ENCODE measurements at places on chromosomes 3 and 15. TPM values are rescaled to one million over a fixed set of nuclear protein-coding genes. Genes with fewer than 3 reads are reported as not detected.

- no peaks in the 10 kb centered on the region for H3K4me1 ChIP-seq
- DNase-seq: peak; percentile 28
- no peak overlapping the region for H3K27ac ChIP-seq
- H3K36me3 ChIP-seq: no peaks in the 10 kb centered on the region
Measured at GRCh38 chr15:58212909-58213526, 74.8 kb downstream of the AQP9 start.

DNA sequence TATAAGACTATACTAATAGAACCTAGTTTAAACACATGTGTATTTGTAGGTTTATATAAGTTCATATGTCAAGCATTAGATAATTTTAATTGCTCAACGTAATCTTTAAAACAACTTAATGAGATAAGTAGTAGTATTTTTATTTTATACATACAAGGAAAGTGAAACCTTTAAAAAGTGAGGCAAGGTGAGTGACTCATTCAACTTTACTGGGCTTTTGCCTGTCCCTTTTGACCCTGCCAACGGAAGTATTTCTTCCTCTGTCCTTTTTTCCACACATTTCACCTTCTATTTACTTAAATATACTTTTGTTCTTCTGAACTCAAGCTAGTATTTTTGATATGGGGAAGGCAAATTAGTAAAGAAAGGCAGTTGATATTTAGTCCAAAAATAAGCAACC, 78.5 kb downstream of the KBTBD8 start:
- no peaks in the 10 kb centered on the region for H3K4me1 ChIP-seq
- no peak overlapping the region for H3K27ac ChIP-seq
- no peak for DNase-seq
- no peaks in the 10 kb centered on the region for H3K27me3 ChIP-seq
- H3K36me3 ChIP-seq: no peaks in the 10 kb centered on the region
- no peak overlapping the region for H3K4me3 ChIP-seq

- H3K4me1 ChIP-seq: no peaks in the 10 kb centered on the region
- no peak for DNase-seq
- no peaks in the 10 kb centered on the region for H3K27me3 ChIP-seq
- H3K36me3 ChIP-seq: no peaks in the 10 kb centered on the region
Measured at GRCh38 chr3:89364314-89364713, 256.9 kb downstream of the EPHA3 start.

DNA sequence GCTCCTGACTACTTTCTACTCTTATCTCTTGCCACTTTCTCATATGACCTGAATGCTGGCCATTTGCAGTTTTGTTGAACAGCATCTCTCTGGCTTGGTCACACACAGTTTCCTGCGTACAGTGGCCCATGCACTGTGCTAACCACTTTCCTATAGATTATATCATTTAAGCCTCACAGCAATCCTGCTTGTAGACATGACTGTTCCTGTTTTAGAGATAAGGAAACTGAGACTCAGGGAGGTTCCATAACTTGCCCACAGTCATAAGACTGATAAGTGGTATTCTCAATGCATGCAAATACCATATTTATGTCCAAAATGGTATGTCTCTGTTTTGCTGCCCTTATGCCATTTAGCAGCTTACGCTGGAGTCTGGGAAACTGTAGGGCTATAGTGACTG, 229.5 kb downstream of the NR1D2 start:
- H3K4me3 ChIP-seq: no peak overlapping the region
- no peaks in the 10 kb centered on the region for H3K4me1 ChIP-seq
- no peaks in the 10 kb centered on the region for H3K36me3 ChIP-seq
- no peaks in the 10 kb centered on the region for H3K27me3 ChIP-seq
- H3K27ac ChIP-seq: no peak overlapping the region
- DNase-seq: no peak

- DNase-seq: no peak
- no peaks in the 10 kb centered on the region for H3K27me3 ChIP-seq
- H3K4me3 ChIP-seq: no peak overlapping the region
Measured at GRCh38 chr3:178718995-178719635, 182.9 kb downstream of the KCNMB2 start.

- DNase-seq: no peak
- H3K4me1 ChIP-seq: no peaks in the 10 kb centered on the region
- no peak overlapping the region for H3K27ac ChIP-seq
Measured at GRCh38 chr3:46029953-46030543, 2.8 kb upstream of the XCR1 start.

- DNase-seq: no peak
- no peaks in the 10 kb centered on the region for H3K4me1 ChIP-seq
- no peak overlapping the region for H3K4me3 ChIP-seq
- no peak overlapping the region for H3K27ac ChIP-seq
Measured at GRCh38 chr15:72503147-72503546, 29.0 kb downstream of the ARIH1 start.

Gene TMOD2
- 5.9 TPM for total RNA-seq

Gene NMNAT3
- total RNA-seq: 23.9 TPM

- H3K36me3 ChIP-seq: no peaks in the 10 kb centered on the region
- H3K4me3 ChIP-seq: no peak overlapping the region
- H3K4me1 ChIP-seq: no peaks in the 10 kb centered on the region
- no peak overlapping the region for H3K27ac ChIP-seq
Measured at GRCh38 chr15:35256141-35256540, 171.0 kb upstream of the NANOGP8 start.

- no peak overlapping the region for H3K27ac ChIP-seq
- no peak overlapping the region for H3K4me3 ChIP-seq
- H3K4me1 ChIP-seq: no peaks in the 10 kb centered on the region
- no peaks in the 10 kb centered on the region for H3K27me3 ChIP-seq
- DNase-seq: no peak
Measured at GRCh38 chr15:33282226-33283020, 28.3 kb upstream of the RYR3 start.

Gene RPS27L
- 46.6 TPM for total RNA-seq

DNA sequence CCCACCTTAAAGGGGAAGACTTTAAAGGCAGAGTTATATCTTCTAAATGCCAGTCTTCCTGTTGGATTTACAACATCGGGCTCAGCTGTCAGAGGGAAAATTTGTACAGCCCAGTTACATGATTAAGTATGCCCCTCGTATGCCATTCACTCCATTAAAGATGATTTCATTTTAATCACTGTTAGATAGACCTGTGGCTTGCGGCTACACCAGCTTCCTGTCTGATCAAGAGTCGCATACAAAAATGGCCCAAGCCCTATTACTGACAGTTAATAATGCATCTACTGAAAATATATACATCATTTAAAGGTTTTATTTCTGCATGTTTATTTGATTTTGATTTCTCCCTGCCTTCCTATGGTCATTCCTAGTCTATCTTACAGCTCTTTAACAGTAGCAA, 7.1 kb downstream of the EIF4E3 start:
- H3K4me3 ChIP-seq: no peak overlapping the region
- no peak for DNase-seq
- no peaks in the 10 kb centered on the region for H3K27me3 ChIP-seq
- H3K36me3 ChIP-seq: no peaks in the 10 kb centered on the region
- no peaks in the 10 kb centered on the region for H3K4me1 ChIP-seq

Gene CYP8B1
- total RNA-seq: not detected

GRCh38 chr15:96356494-96357455, 26.3 kb downstream of the NR2F2 start:
- H3K4me1 ChIP-seq: peaks cover 35% of the 10 kb centered on the region
- no peaks in the 10 kb centered on the region for H3K36me3 ChIP-seq
- DNase-seq: peak; percentile 88
- peak overlapping the region; percentile 97 for H3K27ac ChIP-seq
- H3K27me3 ChIP-seq: no peaks in the 10 kb centered on the region
- H3K4me3 ChIP-seq: peak overlapping the region; percentile 68

Gene MST1R
- total RNA-seq: 7.6 TPM

DNA sequence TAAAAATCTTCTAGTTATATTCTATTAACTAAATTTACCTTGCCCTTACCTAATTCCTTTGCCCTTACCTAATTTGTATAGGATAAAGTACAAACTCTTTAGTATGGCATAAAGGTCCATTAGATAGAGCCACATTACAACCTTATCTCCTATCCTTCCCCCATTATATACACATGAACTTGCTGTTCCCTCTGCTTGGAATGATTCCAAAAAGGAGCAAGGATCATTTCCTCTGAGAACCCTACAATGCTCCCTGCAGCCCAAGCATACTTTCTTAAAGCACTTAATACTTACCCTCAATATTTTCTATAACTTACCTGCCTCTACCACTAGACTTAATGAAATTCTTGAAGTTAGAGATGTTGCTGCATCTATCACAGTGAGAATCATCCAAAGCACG, 118.9 kb upstream of the CCDC54 start:
- H3K27ac ChIP-seq: peak overlapping the region; percentile 76
- peaks cover 46% of the 10 kb centered on the region for H3K4me1 ChIP-seq
- H3K36me3 ChIP-seq: no peaks in the 10 kb centered on the region
- H3K27me3 ChIP-seq: no peaks in the 10 kb centered on the region

- DNase-seq: no peak
- H3K4me1 ChIP-seq: peaks cover 19% of the 10 kb centered on the region
- H3K36me3 ChIP-seq: no peaks in the 10 kb centered on the region
- peak overlapping the region; percentile 95 for H3K27ac ChIP-seq
- peak overlapping the region; percentile 92 for H3K4me3 ChIP-seq
- H3K27me3 ChIP-seq: no peaks in the 10 kb centered on the region
Measured at GRCh38 chr15:58770519-58770856, 614 bp upstream of the MINDY2 start.

Gene RBMS3
- total RNA-seq: 19.7 TPM

DNA sequence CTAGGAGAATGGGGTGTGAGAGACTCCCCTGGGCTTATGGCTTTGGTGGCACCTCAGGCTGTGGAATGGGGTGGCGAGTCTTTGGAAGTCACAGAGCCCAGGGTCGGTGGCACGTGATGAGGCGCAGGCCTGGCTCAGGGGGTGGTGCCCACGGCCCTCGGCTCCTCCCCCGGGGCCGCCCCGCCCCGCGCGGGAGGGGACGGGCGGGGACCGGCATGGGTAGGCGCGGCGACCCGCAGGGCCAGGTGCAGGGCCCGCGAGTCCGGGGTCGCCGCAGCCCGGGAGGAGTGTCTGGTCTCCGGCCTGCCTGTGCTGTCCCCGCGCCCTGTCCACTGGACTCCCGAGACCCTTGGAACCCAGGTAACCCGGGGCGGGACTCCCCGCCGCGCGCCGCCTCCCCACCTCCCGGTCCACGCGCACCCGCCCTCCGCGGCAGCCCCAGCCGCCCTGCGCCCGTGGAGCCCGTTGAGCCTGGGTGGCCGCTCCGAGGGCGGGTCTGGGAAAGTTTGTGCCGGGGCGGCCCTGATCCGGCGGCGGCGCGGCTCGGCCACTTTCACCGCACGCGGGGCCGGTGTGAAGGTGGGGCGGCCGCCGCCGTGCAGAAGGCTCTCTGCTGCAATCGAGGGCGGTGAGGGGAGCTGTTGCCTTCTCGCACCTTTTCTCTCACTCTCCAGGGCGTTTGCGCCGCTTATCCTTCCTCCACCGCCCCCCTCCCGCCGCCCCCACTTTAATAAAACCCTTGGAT, at the start of gene PAQR5:
Gene PAQR5 (plus strand): TSS at position 216 of the 745 bp plus-strand sequence. CDS start 61,169 bp downstream, outside the sequence.
- peak within 1 kb of the TSS; percentile 50 for H3K4me3 ChIP-seq
- no peaks in the 10 kb centered on the region for H3K36me3 ChIP-seq
- no peak within 1 kb of the TSS for H3K27ac ChIP-seq

GRCh38 chr15:74383695-74384565, 16.5 kb upstream of the CYP11A1 start:
- H3K4me3 ChIP-seq: no peak overlapping the region
- no peaks in the 10 kb centered on the region for H3K27me3 ChIP-seq
- H3K27ac ChIP-seq: no peak overlapping the region
- no peaks in the 10 kb centered on the region for H3K36me3 ChIP-seq
- DNase-seq: no peak

Gene LRRN1
- total RNA-seq: 51.3 TPM

DNA sequence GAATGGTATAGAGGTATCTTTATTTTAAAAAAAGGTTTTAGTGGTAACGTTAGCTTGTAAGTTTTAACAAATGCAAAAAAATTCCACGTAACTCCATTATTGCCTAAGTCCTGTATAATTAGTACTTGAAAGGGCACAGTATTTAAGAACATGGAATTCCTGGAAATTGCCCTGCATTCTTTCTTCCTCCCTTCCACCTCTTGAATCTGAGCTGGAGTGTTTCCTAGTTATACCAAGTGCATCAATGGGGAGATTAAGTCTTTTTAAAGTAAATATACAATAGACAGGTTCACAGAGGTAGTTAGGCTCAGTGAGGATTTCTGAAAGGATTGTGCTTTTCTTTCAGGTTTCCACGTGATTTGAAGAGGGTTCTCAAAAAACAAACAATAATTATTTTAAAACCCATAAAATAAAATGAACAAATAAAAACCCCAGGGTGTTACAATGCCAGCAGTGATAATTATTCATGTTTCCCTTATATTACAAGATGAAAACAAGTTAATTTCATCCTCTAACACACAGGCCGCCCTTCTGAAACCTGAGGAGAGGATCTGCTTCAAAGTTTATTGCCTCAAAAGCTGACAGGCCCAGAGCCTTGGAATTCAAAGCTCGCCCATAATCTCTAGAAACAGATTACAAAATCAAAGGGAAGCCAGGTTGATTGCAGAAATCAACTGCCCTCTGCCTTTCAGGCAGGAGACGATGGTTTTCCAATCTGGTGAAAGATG, 128.8 kb upstream of the LMOD3 start:
- H3K27ac ChIP-seq: no peak overlapping the region
- no peaks in the 10 kb centered on the region for H3K27me3 ChIP-seq
- H3K4me3 ChIP-seq: no peak overlapping the region
- DNase-seq: no peak

DNA sequence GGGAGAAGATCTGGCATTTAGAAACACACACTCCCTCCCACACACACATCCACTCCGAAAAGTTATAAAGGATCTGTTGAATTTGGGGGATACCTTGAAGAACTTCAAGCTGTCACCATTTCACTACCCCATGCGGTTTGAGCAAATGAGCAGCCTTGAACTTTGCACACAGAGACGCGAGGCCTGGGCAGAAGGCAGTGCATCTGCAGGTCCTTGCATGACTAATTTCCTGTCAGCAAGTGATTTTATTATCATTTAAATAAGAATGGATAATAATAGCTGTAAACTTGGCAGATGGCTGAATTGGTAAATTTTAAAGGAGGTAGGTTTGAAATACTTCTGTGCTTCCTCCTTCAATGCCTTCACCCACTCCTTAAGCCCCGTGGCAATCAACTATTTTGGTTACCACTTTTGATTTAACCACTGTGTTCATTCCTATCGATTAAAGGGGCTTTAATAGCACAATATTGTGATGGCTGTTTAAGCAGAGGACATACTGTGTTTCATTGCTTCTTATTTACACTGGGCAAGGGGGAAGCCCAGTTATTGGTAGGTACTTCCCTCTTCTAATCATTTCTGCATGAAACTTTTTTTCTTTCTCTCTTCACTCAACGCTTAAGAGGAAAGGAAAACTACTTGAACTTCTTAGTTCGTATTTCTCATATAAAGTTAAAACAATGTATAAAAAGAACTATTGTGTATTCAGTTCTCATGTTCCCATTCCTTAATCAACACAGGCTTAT, 108.1 kb downstream of the ROBO2 start:
- no peak for DNase-seq
- H3K4me3 ChIP-seq: no peak overlapping the region
- H3K36me3 ChIP-seq: no peaks in the 10 kb centered on the region
- no peaks in the 10 kb centered on the region for H3K27me3 ChIP-seq
- H3K4me1 ChIP-seq: peaks cover 4% of the 10 kb centered on the region
